H4 (cell line): ENCODE measurements at places on chromosomes 5 and 9.

DNA sequence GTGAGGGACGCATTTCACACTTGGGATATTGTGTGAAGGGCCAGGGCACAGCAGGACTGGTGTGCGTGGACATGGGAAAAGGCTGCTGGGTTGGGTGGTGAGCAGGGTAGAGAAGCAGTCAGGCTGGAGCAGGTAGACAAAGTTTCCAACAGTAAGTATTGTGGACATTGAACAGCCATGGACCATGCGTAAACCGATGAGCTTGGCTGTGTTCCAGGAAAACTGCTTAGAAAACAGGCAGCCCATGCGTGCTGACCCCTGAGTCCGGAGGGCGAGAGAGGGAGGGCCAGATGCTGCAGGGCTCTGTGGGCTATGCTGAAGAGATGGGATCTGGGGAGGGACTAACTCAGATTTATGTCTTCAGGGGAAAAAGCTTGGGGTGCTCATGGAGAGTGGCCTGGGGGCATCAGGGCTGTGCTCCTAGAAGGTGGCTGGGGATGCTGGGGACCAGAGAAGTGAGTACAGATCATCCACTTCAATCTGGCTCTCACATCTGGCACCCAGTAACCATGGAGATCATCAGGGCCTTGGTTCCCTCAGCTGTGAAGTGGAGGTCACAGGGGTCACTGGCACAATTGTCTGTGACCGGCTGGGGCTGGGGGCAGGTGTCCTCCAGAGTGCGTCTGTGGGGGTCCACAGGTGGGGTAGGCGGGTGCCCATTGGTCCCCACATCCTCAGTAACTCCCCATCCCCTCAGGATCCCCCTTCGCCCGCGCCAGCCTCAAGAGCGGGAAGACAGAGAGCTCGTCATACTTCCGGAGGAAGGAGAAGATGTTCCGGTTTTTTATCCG, 93.3 kb downstream of the CACNA1B start:
- no peak for DNase-seq

DNA sequence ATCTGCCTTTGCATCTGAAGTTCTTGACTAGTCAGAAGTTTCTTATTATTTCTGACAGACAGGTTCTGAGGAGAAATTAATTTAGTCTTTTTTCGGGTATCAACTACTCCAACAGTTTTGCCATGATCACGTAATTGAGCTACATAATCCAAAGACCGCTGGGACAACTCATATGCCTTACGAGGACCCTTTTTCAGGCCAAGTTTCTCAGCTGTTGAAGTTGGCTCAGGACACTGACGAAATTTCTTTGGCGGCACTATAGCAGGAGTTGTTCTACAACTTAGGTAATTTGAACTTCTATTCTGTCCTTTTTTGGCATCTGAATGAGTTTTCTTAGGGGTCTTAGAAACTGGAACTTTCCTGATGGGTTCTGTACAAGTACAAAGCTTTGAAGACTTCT, 27.2 kb downstream of the SETX start:
- DNase-seq, result no peak

DNA sequence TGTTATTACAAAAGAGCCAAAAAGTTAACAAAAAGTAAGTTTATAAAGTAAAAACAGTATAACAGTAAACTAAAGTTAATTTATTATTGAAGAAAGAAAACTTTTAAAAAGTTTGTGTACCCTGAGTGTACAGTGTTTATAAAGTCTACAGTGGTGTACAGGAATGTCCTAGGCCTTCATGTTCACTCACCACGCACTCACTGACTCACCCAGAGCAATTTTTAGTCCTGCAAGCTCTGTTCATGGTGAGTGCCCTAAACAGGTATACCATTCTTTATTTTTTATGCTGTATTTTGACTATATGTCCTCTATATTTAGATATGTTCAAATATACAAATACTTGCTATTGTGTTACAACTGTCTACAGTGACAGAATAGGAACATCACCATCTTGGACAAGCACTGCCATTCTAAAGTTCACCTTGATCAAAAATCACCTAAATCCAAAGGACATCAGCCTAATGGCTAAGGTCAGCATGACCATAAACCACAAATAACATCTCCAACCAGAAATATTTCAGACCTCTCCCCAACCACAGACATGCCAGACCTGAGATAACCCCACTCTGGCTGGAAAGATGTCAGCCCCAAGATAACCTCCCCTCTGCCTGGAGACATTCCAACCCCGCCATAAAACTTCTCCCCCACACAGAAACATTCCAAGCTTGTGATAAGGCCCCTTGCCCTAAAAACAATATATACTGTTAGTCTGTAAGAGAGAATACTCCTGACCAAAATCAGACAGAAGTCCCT, 56.1 kb downstream of the AGXT2 start:
- DNase-seq, result peak; percentile 27

DNA sequence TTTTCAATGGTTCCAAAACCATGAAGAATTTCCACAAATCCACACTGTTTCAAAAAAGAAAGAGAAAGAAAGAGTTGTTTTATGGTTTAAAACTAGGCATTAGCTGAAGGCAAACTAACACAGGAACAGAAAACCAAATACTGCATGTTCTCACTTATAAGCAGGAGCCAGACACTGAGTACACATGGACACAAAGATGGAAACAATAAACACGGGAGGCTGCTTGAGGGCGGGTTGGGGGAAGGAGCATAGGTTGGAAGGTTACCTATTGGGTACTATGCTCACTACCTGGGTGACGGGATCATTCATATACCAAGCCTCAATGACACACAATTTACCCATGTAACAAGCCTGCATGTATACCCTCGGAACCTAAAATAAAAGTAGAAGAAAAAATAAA, 45.0 kb downstream of the SEMA6A start:
- no peak for DNase-seq

DNA sequence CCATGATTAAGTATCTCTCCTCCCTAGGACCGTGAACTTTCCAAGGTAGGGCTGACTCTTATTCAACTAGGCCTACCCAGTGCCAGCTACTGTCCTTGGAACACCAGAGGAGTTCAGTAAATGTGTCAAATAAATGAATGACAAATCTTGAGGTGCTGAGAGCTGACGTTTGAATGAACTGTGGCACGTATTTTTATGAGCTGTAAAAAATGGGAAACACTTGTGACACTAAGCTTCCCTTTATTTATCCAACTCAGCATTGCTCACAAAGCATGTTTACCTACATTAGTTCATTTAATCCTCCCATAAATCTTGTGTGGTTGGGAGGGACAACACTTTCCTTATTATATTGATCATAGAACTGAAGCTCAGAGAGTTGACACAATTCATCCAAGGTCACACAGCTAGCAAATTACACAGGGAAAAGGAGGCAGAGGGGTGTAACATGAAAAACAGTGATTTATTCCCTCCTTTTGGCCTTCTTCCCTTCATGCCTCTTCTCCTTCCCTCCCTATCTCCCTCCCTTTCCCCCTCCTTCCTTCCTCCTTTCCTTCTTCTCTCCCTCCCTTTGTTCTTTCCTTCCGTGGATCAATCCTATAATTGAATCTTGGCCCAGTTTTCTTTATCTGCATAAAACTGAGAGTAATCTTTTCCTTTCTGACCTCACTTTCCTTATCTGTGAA, 412.6 kb downstream of the DMRT2 start:
- no peak for DNase-seq

GRCh38 chr9:84436386-84437109, 96.0 kb upstream of the SLC28A3 start:
- DNase-seq, result no peak

DNA sequence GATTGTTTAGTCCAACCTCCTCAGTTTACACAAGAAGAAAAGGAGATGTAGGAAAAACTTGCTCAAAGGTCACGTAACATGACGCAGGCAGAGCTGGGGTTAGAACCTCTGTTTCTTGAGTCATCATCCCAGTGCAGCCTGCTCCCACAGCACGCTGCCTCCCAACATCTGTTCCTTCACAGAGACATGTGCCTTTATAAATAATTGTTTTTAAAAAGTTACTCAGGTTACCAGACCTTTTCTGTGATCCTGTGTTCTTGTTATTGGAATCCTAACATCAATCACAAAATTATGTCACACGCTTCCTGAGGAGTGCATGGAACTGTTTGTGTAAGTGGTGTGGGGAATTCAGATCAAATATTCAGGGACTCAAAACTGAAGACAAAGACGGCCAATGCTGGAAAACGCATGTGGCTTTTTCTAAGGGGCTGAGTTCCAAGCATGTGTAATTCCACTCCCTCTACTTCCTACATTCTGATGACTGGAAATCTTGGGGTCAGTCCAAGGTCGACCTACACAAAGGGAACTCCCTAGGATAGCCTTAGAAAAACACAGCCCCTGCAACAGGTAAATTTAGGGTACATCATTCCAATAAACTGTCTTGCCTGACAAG, 184.3 kb downstream of the TSSK1B start:
- peak; percentile 69 for DNase-seq

GRCh38 chr5:137516961-137517360, 17.8 kb upstream of the SPOCK1 start:
- no peak for DNase-seq

DNA sequence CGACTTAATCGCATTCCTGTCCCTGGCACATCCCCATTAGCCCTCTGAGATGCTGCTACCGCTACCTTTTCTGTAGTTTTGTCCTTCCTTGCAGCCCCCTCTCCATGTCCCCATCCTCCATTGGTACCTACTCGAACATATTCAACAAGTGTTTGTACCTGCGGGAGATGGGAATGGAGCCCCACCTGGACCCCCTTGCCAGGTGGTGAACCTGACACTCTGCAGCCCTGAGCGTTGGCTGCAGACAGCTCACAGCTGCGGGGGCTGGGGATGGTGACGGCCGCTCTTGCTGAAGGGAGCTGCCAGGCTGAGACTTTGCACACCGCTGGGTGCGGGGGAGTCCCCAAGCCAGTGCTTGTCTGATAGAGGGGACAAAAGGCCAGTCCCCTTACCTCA, 96.3 kb upstream of the DAP start:
- no peak for DNase-seq

DNA sequence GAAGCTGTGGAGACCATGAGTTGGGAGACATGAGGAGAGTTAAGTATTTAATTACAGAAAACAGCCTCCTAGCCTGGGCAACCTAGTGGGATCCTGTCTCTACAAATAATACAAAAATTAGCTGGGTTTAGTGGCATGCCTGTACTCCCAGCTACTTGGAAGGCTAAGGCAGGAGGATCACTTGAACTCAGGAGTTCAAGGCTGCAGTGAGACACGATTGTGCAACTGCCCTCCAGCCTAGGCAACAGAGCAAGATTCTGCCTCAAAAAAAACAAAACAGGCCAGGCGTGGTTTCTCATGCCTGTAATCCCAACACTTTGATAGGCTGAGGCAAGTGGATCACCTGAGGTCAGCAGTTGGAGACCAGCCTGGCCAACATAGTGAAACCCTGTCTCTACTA, 52.6 kb downstream of the AQP7 start:
- DNase-seq, result no peak

DNA sequence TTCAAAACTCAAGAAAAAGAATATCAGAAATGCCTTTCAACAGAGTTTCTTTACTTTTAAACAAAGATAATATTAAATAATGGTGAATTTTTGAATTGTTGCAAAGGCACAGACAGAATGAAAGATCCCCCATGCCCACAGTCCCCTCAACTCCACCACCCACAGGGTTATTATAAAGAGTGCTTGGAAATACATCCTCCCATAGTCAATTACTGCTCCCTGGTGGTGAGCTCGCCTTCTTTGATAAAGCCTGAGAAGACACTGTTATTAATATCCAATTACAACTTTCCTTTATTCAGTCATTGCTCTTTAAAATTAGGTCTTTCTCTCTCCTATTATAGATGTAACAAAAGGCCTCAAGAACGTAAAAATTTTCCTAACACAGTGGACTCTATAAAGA, 490.2 kb upstream of the RORB start:
- no peak for DNase-seq

DNA sequence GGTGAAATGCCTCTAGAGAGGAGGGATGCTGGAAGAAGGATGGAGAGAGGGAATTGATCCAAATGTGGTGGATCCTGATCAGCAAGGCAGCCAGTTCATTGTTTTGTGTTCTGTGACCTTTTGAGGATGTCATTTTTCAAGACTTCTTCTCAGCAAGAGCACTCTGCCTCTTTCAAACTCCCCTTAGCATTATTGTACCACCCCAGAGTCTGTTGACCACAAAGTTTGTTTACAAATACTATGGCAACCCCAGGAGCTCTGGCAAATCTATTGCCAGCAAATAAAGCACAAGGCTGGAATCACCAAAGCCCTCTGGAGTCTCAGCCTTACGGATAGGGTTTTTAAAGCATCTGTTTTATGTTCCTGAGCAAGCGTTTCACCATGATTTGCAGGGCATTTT, 76.2 kb upstream of the SLC1A3 start:
- no peak for DNase-seq

DNA sequence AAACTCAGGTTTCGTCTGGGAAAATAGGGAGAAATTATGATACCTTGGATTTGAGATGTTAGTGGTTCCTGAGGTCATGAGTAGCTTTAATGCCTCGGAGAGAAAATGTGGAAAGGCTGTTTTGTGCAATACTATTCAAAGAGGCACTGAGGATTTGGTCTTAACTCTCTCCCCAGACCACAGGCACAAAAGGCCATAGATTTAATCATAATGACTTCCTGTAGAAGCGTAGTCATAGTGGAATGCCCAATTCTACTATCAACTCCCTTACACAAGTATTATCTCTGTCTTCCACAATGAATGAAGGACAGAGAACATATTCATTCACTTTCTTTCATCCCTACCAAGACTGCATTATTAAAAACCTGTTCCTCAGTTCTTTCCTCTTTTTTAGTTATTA, 153.0 kb upstream of the FTMT start:
- DNase-seq, result no peak
